SIG-M5 (cell line): ENCODE measurements at places on chromosomes 12 and 14.

DNA sequence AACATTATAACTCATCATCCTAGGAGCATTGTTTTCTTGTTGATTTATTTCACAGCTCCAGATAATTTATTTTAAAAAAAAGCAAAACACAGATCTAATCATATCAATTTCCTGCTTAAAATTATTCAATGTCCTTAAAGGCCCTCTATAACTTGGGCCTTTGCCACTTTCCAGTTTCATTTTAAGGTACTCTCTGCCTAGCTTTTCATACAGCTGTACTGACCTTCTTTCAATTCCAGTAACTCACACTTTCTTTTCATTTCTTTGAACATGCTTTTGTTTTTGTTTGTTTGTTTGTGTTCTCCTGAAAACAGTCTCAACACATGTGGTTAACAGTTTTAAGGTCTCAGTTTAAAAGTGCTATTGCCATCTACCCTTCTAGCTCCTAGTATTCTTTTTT, 281.9 kb downstream of the ACSS3 start:
- no peak for DNase-seq

- no peak for DNase-seq
Measured at GRCh38 chr14:54487771-54488170, 1.0 kb downstream of the GMFB start.

- DNase-seq, result no peak
Measured at GRCh38 chr12:109948368-109948767, 47.8 kb downstream of the GIT2 start.

- no peak for DNase-seq
Measured at GRCh38 chr12:31289441-31289840, 36.5 kb downstream of the SINHCAF start.

DNA sequence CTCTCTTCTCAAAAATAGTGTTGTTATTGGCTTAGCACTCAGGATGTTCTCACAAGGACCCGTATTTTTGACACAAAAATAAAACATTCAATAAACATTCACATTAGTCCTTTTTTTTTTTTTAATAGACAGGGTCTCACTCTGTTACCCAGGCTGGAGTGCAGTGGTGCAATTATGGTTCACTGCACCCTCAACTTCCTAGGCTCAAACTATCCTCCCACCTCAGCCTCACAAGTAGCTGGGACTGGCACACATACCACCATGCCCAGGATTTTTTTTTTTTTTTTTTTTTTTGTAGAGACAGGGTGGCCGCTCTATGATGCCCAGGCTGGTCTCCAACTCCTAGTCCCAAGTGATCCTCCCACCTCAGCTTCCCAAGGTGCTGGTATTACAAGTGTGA, 27.0 kb downstream of the PPP1R13B start:
- DNase-seq, result no peak

DNA sequence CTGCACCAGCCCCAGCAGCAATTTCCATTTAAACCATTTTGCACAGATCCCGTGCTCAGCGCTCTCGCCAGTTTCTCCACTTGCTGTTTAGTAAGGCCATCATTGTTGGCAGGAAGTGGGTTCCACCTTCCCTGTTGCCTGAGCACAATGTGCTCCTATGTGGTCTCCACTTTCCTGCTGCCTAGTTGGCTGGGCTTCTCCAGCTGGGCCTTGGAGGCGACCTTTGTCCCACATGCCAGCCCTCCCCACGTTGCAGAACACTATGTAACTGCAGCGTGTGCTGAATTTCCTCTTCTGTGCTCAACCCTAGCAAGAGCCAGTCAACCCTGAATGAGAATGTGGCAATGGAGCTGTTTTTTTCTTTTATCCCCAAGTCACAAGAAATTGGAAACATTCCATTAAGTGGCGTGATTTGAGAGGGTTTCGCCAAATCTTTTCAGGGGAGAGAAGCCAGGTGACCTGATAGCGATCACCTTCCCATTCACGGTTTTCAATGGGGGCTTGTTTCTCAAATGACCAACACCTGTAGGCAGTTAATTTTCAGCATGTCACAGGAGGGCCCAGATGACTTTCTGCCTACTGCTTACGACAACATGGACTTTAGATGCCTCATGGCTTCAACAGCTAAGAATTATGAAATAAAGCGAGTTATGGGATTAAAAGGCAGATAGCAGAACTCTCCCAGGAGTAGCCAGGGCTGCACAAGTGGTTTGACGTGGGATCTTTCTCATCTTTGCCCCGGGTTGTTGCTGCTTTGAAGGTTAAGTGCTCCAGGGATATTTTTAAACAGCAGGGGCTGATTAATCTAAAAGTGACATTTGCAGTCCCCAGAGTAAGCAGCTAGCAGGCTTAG, at the start of gene ACACB:
Gene ACACB, plus strand, starts transcription at position 830 of the 853 bp plus-strand sequence. CDS start 22,819 bp downstream, outside the sequence.
- DNase-seq, result no peak

DNA sequence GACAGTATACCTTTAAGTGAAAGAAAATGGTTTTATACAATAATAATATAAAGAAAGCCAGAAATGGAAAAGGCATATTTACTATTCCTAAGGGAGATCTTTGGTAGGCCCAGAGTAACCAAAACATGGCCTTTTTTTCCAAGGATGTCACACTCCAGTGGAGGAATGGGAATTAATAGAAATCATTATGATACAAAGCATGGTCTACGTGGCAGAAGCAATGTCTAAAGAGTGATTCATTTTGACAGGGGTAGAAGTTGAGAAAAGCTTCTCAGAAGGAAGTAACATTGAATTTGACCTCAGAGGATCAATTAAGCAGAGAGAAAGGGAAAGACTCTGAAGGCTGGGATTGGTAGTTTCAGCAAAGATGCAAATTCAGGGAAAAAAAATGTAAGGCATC, 208.6 kb downstream of the BTG1 start:
- no peak for DNase-seq

DNA sequence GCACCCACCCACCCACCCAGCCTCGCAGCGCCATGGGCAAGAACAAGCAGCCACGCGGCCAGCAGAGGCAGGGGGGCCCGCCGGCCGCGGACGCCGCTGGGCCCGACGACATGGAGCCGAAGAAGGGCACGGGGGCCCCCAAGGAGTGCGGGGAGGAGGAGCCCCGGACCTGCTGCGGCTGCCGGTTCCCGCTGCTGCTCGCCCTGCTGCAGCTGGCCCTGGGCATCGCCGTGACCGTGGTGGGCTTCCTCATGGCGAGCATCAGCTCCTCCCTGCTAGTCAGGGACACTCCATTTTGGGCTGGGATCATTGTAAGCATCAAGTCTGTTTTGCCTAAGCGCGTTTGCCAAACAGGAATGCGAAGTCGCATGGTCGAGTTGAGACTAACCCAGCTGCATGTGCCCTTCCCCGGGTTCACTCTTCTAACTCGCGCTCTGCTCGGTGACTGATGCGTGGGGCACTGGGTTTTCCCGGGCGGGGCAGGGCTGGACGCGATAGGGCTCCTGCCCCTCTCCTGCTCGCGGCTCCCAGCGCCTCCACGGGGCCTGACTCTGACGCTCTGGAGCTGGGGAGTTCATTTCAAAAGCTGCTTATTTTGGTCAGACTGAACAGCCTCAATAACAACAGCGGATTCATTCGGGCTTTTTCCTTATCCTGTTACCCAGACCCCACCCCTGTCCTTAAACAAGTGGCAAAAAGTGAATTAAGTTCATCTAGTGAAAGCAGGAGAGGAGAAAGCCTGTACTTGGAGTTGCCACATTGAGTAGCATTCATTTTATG, 458 bp downstream of the SSPN start:
- no peak for DNase-seq
